ENCODE measurements at places on chromosomes 13 and 19.
A peak's percentile ranks its signal among the peaks of the same experiment; 100 is the strongest.

GRCh38 chr13:73865027-73865426 is 269.2 kb downstream of the KLF12 start:
- DNase-seq, result no peak

DNA sequence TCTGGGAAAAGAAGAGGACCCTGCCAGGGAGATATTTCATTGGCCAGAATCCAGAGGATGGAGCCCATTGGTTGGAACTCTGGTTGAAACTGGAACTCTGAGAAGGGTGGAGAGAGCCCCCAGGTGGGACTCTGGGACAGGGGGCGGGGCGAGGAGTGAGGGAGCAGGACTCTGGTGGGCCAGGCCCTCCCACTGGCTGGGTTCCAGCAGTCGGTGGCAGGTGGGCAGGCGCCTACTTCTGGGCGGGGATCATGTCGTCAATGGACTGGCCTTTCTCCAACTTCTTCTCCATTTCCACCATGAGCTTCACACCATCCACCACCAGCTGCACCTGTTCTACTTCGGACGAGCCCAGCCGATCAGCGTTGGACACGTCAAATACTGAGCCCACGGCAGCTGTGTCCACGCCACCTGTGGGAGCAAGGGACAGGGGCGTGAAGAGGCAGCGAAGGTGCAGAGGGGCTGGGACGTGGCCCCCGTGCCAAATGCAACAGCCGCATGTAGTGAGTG is 16.1 kb downstream of the CKM start:
- no peak for DNase-seq

DNA sequence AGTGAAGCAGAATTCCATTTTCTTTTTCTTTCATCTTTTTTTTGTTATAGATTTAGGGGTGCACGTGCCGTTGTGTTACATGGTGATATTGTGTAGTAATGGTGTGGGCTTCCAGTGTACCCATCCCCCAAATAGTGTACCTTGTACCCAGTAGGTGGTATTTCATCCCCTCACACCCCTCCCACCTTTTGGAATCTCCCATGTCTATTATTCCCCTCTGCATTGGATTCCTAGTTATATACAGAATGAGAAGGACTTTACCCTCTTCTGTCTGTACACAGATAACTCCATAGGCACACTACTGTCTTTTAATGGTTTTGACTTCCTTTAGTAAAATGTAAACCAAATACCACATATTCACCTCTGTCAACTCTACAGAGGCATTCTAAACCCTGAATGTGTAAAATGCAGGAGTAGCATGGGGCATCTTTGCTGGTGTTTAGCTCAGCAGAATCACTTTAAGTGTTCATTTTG is 28.0 kb downstream of the FRY start:
- DNase-seq, result no peak

- DNase-seq, result no peak
Observed at GRCh38 chr19:52217576-52217975, 27.7 kb downstream of the PPP2R1A start.

DNA sequence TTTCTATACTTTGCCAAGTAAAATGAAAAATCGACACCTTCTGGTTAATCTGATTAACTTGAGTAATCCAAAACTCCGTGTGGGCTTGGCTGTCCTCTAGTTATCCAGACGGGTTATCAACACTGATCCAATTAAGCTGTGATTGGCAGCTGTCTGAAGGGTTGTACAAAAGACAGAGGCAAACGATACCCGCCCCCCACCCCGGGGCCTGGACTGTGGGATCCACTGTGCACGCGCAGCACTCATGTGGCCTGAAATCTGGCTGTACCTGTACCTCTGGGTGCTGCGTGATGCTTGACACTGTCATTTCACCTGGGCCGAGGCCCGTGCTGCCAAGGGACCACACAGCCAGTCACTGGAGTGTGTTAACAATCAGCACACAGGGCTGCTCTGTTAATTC is 53.5 kb downstream of the COL4A2 start:
- no peak for DNase-seq

DNA sequence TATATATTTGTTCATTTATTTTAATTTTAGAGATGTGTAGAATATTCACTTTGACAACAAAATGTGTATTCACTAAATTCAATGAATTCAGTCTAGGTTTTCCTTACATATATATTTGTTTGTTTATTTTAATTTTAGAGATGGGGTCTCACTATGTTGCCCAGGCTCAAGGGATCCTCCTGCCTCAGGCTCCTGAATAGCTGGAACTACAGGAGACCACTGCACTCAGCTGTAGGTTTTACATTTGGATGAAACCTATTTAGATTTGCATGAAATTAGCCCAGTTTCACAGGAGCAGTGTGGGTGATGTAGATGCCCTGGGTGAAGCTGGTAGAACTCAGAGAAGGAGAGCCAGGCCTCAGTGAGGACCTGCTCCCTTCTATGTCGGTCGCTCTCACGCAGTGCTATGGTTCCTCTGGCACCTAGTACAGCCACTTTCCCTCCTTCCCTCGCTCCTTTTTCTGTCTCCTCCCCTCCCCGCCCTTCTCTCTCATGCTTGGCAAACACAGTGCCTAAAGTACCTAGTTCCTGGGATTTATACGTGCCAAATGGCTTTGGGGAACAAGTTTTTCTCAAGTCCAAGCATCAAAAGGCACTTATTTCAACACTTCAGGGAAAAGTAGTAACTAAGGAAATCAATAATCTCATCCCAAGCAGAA is 14.7 kb upstream of the HMGB1 start:
- no peak for DNase-seq

GRCh38 chr13:97072297-97072696 is 78.0 kb upstream of the OXGR1 start:
- DNase-seq, result no peak

DNA sequence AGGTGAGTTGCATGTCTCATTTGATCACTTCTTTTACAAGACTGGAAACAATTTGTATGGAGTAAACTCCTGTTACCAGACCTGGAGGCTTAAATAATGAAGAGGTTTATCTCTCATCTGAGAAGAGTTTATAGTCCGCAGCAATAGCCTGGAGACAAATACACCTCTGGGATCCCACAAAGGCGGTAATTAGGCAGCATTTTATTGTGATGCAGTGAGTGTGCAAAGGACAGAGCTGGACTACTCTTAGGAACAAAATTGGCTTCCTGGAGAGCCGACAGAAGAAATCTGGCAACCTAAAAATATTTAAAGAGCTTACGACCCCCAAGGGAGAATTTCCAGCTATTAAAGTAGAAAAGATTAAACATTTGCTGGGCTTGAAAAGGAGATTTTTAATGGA is 11.8 kb upstream of the KATNAL1 start:
- no peak for DNase-seq

DNA sequence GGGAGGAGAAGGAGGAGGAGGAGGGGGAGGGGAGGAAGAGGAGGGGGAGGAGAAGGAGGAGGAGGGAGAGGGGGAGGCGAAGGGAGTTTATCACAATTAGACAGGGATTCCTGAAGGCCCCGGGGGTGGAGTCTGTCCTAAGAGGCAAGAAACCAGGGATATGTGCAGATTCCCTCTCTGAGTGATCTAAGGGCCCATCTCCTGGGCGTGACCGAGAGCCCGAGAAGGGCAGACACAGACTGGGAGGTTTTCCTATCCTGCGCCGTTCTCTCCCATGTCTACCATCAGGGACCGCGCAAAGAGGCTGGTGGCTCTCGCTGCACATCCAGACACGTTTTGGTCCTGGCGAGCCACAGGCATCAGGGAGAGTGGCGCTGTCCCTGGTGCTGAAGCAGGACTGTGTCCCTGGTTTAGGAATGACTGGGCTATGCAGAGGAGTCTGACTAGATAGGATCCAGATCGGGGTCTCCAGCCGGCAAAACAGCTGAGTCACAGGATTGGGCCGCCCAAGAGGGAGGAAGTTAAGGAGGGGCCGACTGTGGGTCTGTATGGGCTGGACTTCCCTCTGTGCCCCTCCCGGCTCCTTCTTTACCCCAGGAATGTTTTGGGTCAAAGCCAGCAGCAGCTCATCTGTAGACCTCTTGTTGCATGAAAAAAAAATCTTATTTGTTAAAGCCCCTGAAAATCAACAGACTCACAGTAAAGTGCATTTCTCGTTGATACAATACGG is 17.9 kb upstream of the ZNF175 start:
- DNase-seq, result peak; percentile 52

GRCh38 chr13:94703721-94704314 is 8.5 kb downstream of the SOX21 start:
- DNase-seq, result no peak

DNA sequence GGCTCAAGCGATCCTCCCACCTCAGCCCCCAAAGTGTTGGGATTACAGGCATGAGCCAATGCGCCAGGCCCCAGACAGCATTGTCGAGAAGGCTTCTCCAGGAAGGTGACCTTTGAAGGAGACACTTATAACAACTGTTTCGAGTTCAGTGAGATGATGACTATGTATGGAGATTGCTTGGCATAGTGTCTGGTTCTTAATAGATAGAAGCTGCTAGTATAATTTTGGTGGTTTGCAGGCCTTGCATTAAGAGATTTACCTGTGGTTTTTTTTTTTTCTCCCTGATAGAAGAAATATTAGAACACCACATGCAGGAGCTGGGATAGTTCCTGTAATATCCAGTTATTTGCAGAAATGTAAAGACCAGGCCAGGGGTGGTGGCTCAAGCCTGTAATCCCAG is 3.7 kb downstream of the MARCHF2 start:
- DNase-seq, result no peak

DNA sequence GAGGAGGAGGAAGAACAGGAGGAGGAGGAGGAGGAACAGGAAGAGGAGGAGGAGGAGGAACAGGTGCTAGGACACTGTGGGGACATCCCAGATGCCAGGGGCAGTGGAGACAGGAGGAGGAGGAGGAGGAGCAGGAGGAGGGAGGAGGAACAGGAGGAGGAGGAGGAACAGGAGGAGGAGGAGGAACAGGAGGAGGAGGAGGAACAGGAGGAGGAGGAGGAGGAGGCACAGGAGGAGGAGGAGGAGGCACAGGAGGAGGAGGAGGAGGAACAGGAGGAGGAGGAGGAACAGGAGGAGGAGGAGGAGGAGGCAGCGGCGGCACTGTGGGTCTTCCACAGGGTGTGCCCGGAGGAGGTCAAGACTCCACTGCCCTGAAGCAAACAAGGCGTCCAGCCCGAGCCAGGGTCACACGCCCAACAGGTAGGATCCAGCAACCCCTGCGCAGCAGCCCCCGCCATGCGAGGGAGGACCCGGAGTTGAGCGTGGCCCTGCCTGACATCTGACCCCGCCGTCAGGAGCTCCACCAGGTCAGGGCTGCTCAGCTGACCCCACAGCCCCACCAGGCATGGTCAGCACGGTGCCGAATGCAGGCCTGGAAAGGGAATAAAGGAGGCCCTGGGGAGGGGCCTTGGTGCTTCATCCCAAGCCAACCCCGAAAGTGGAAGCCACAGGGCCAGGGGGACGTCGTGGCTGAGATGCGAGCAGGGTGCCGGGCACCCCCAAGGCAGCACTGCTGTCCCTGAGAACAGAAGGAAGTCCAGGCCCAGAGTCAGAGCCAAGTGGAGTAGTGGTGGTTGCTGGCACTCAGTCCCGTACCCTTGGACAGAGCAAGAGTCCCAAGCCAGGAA is 9.2 kb downstream of the SBNO2 start:
- DNase-seq, result no peak

- peak; percentile 28 for DNase-seq
Observed at GRCh38 chr13:27168086-27168485, 3.5 kb downstream of the USP12 start.

- DNase-seq, result no peak
Observed at GRCh38 chr13:83880275-83881139, 1.8 kb downstream of the SLITRK1 start.

- peak; percentile 19 for DNase-seq
Observed at GRCh38 chr13:47519626-47520025, 481.4 kb downstream of the SUCLA2 start.

GRCh38 chr13:20369886-20370361 is 137.8 kb upstream of the GJB6 start:
- DNase-seq, result no peak

- DNase-seq, result peak; percentile 83
Observed at GRCh38 chr19:47309608-47310007, at the start of gene C5AR1. Gene C5AR1, plus strand, starts transcription at chr19:47309861. Its CDS starts 35 bp downstream, at chr19:47309896.

DNA sequence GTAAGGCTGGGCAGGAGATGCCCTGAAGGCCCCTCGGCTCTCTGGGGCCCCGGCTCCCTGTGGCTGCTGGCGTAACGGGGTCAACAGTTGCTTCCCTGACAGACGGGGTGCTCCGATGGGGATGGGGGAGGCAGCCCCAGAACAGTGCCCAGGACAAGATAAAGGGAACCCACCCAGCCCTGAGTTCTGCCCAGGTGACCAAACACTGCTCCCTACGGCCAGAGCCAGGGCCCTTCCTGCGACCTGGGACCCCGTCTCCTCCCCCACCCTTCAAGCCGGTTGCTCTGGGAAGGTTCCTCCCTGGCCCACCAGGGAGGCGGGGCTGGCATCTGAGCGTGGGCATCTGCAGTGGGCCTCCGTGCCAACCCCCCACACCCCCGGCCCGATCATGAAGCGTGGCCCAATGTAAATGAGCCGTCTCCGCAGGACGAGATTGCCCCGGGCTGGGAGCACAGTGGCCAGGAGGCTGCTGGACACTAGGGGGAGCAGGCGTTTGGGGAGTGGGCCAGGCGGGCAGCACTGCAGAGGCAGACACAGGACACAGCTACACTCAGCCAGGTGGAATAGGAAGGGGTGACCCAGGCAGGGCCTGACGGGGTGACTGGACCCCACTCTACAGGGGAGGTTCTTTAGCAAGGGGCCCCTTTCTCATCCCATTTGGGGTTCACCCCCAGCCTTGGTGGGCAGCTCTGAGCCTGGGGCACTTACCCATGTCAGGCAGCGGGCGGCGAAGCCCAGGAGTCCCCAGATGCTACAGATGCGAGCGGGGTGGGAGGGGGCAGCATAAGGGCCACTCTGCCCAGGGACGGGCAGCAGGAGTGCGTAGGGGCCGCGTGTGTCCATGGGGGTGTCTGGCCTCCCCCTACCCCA is 1.2 kb upstream of the NKPD1 start:
- no peak for DNase-seq

- DNase-seq, result no peak
Observed at GRCh38 chr13:24277761-24278160, 31.6 kb upstream of the C1QTNF9 start.

DNA sequence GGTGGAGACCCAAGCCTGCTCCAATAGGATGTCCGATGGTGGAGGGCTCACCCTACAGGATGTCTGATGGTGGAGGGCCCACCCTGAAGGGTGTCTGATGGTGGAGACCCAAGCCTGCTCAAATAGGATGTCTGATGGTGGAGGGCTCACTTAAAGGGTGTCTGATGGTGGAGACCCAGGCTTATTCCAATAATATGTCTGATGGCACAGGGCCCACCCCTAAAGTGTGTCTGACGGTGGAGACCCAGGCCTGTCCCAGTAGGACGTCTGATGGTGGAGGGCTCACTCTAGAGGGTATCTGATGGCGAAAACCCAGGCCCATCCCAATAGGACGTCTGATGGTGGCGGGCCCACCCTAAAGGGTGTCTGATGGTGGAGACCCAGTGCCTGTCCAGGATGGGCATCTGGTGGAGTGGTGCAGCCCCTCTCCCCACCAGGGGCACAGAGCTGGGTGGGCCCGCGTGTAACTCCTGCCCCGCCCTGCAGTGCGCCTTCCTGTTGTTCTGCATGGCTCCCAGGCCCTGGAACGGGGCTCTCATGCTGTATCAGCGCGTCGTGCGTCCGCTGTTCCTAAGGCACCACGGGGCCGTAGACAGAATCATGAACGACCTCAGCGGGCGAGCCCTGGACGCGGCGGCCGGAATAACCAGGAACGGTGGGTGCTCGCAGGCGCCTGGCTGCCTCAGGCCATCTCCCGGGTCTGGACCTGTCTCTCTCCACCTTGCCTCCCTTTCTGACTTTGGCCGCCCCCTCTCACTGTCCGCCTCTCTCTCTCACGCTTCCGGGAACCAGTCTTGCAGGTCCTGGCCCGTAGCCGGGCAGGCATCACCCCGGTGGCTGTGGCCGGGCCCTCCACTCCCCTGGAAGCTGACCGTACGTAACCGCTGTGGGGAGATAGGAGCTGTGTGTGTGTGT is 5.1 kb downstream of the REEP6 start:
- no peak for DNase-seq

Measured in inflammatory macrophage treated with lipopolysaccharide for 4 hours (primary cell).